ENCODE measurements at places on chromosomes 16 and 17. TPM values are rescaled to one million over a fixed set of nuclear protein-coding genes. Genes with fewer than 3 reads are reported as not detected.

The RNF112 gene
- polyA plus RNA-seq, result 1.6 TPM

The HASPIN gene
- 0.15 TPM for polyA plus RNA-seq

The MYL4 gene
- polyA plus RNA-seq, result 0.41 TPM

The SPNS3 gene
- not detected for polyA plus RNA-seq

The GRAPL gene
- polyA plus RNA-seq, result 1.0 TPM

The AGRP gene
- polyA plus RNA-seq, result 0.11 TPM

The TCAP gene
- polyA plus RNA-seq, result 1.6 TPM

The CYB5B gene
- 48.3 TPM for polyA plus RNA-seq

The TBC1D3H gene
- polyA plus RNA-seq, result not detected

The PITPNM3 gene
- 12.8 TPM for polyA plus RNA-seq

The DECR2 gene
- 13.0 TPM for polyA plus RNA-seq

The IL17C gene
- polyA plus RNA-seq, result not detected

The TPPP3 gene
- polyA plus RNA-seq, result 15.6 TPM

The TADA2A gene
- polyA plus RNA-seq, result 9.2 TPM

The HS3ST2 gene
- 0.35 TPM for polyA plus RNA-seq

The TOB1 gene
- 19.6 TPM for polyA plus RNA-seq

The TNK1 gene
- 3.6 TPM for polyA plus RNA-seq

The C16orf74 gene
- polyA plus RNA-seq, result 1.2 TPM

The HID1 gene
- 4.1 TPM for polyA plus RNA-seq

The DHX38 gene
- polyA plus RNA-seq, result 81.7 TPM

The TLCD2 gene
- 5.7 TPM for polyA plus RNA-seq

The TOP2A gene
- polyA plus RNA-seq, result 1.2 TPM

The ZP2 gene
- polyA plus RNA-seq, result 0.37 TPM

The KIF2B gene
- not detected for polyA plus RNA-seq

The KRTAP9-2 gene
- not detected for polyA plus RNA-seq

The TTYH2 gene
- 12.8 TPM for polyA plus RNA-seq

The NXPH3 gene
- polyA plus RNA-seq, result 16.6 TPM

The KRT39 gene
- not detected for polyA plus RNA-seq

The PERCC1 gene
- polyA plus RNA-seq, result 0.08 TPM

The PLEKHM1 gene
- polyA plus RNA-seq, result 13.0 TPM

The AKTIP gene
- 43.4 TPM for polyA plus RNA-seq

The CHD9NB gene
- 1.0 TPM for polyA plus RNA-seq

The COASY gene
- 22.6 TPM for polyA plus RNA-seq

The PRRT2 gene
- polyA plus RNA-seq, result 28.6 TPM

The SPATA32 gene
- not detected for polyA plus RNA-seq

The ABCA8 gene
- 78.0 TPM for polyA plus RNA-seq

The MED1 gene
- polyA plus RNA-seq, result 32.0 TPM

The SLFN14 gene
- not detected for polyA plus RNA-seq

The TMC8 gene
- polyA plus RNA-seq, result 0.94 TPM

The CPNE7 gene
- polyA plus RNA-seq, result not detected

The SCARF1 gene
- polyA plus RNA-seq, result 1.7 TPM

The SLC38A8 gene
- polyA plus RNA-seq, result 0.98 TPM

The ZG16 gene
- polyA plus RNA-seq, result not detected

The MT1G gene
- polyA plus RNA-seq, result 1.00 TPM

The TBC1D3C gene
- polyA plus RNA-seq, result not detected
